Stimulated activated CD4-positive, alpha-beta T cell treated with anti-CD3 and anti-CD28 coated beads, Interleukin-4, amount 100 ng/mL, for 24 hours (primary cell): ENCODE measurements at places on chromosomes 7 and 10.

DNA sequence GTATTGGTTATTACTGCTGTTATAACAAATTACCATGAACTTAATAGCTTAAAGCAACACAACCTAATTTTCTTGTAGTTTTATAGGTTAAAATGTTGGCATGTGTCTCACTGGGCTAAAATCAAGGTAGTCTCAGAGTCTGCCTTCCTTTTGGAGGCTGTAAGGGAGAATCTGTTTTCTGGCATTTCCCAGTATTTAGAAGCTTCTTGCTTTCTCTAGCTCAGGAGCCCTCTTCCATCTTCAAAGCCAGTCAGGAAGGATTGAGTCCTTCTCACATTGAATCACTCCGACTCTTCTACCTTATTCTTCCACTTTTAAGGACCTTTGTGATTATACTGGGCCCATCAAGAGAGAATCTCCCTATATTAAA, 156.2 kb downstream of the MBL2 start:
- no peak for DNase-seq

DNA sequence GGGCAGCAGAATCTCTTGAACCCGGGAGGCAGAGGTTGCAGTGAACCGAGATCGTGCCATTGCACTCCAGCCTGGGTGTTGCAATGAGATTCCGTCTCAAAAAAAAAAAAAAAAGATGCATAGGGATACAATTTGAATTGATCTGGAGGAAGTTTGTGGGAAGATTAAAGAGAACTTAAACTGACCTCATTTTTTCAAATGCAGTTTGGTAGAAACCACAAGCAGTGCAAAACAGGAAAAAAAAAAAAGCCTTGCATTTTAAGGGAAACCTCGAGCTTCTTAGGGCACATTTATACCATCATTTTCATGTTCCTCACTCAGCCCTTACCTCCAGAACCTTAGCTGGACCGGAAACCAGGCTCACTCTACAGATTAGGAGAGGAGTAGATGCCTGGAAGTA, 2.8 kb downstream of the KCTD7 start:
- peak; percentile 8 for DNase-seq

- DNase-seq: no peak
Observed at GRCh38 chr10:117162093-117163060, 24.3 kb upstream of the VAX1 start.

DNA sequence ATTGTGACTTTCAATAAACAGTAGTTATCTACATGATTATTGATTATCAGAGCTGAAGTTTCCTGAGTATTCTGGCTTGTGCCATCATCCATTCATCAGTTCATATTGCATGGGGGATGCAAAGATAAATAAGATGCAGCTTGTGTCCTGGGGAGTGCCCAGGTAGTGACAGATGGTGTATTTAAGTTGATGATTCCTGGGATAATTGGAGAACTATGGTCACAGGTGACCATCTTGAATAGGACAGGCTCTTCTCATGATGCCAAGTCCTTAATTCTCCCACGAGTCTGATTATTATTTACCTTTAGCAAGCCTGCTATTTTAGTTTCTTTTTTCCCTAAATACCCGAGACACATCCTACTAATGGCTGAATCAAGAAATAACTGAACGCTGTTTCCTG, 64.9 kb downstream of the PLPP4 start:
- DNase-seq: no peak

DNA sequence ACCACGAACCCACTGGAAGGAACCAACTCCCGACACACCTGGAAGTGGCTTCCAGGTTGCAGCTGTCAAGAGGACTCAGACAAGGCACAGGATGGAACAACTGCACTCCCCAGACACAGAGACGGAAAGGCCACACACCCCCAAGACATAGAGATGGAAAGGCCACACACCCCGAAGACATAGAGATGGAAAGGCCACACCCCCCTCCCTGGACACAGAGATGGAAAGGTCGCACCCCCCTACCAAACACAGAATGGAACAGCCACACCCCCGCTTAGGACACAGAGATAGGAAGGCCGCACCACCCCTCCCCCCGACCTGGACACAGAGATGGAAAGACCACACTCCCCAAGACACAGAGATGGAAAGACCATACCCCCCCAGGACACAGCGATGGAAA, 7.6 kb downstream of the ZNF511 start:
- no peak for DNase-seq

DNA sequence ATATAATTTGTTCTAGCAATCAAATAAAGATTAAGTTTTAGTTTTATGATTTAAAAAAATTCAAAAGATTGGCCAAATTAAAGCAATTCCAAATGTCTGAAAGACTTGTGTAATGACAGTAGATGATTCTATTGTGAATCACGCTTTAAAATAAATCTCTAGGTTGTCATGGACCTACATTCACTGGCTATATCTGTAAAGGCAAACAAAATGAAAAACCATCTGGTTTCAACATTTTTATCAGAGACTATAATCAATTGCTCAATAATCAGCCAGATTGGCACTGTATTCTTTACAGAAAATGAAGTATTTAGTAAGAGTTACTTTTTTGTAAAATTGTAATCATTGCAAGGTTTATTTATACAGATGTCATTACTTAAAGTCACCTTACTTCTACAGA, 60.7 kb downstream of the DGKB start:
- DNase-seq: no peak

GRCh38 chr7:137879357-137880158, 32.8 kb upstream of the DGKI start:
- no peak for DNase-seq

DNA sequence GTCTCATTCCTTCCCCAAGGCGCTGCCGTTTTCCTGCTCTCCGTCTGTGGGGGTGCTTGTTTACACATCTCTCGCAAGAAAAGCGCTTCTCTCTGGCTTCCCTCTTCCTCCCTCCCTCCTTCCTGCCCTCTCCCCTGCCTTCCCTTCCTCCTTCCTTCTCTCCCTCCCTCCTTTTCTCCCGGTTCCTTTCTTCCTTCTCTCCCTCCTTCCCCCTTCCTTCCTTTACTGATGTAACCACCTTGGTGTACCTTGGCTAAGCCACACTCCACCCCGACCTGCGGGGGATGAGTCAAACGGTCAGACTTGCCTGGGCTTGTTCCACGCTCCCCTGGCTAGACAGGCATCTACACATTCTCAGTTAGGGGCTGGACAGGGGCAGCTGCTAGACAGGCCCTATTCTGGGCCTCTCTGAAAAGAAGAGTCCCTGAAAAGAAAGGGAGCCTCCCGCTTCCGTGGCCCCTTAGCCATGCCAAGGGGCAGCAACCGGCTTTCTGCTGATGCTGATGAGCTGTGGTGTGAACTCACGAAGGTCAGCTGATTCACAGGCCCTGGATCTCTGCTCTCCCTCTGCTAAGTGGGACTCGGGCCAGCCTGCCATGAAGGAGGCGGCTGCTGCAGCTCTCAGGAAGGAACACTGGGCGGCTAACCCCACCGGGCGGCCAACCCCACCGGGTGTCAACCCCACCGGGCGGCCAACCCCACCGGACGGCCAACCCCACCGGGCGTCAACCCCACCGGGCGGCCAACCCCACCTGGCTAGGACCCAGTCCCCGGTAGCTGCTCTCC, 216.8 kb downstream of the TCERG1L start:
- DNase-seq: no peak

GRCh38 chr7:17557251-17557671, 258.8 kb downstream of the AHR start:
- no peak for DNase-seq

- DNase-seq: no peak
Observed at GRCh38 chr10:64036321-64036930, 515.2 kb downstream of the REEP3 start.

DNA sequence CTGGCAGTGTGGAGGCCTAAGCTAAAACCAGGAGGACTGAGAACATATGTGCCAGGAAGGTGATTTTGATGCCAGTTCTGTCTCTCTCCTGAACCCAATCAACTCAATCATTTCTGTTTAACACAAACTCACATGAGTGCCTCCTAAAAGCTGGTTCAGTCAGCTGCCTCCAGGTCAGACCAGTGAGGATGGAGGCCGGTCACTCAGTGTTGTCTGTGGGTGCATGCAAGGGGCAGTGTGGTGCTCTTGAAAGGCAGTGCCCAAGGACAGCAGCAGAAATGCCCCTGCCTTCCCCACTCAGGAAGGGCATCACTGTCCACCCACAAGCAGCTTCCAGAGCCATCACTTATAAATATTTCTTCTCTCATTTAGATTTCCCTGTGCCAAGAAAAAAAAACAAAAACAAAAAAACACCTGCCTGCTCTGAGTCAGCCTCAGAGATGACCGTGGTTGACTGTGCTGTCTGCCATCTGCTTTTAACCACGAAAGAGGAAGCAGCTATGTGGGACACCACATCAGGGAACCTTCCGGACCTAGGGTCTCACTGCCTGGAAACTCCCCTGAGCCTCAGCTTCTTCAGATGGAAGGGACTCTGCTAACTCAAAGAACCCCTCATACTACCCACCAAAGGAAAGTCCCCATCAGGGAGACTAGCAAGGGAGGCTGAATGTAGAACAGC, 39.1 kb downstream of the VOPP1 start:
- peak; percentile 77 for DNase-seq

- no peak for DNase-seq
Observed at GRCh38 chr7:17029150-17029549, 147.4 kb upstream of the AGR3 start.

- DNase-seq: no peak
Observed at GRCh38 chr10:95304463-95304862, 13.7 kb upstream of the PDLIM1 start.

DNA sequence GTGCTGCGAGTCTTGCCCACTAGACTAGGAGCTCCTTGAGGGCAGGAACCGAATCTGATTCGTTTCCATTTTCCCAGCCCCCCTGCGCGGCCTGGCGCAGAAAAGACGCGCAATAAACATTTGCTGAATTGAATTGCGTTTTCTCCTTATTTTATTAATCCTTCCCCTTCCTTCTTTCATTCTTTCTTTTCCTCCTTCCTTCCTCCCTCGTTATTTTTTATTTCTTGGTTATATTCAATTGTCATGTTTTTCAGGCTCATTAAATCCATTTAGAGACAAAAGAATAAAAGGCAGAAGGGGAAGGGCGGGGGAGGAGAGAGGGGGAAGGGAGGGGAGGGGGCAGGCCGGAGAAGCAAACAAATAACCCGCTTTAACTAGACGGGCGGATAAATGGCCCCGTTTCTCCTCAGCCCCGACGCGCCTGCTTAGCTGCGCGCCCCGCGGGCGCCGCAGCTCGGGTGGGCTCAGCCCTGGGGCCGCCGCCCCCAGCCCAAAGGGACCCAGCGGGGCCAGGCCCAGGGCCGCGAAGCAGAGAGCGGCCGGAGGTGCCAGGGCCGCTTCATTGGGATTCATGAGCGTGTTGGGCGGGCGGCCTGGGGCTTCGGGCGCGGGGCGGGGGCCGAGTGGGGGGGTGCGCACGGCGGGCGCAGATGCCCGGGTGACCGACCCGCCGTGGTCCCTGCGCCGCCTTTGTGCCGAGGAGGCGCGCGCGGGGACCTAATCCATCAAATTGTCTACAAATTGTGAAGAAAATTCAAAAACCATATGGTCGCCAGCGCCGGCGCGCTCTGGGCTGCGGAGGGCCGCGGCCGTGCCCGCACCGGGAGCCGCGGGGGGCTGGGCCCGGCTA, 5.0 kb downstream of the LBX1 start:
- no peak for DNase-seq

- DNase-seq: no peak
Observed at GRCh38 chr7:87060288-87060537, 759 bp upstream of the ELAPOR2 start.

- DNase-seq: no peak
Observed at GRCh38 chr10:44046605-44047004, 338.3 kb downstream of the CXCL12 start.

DNA sequence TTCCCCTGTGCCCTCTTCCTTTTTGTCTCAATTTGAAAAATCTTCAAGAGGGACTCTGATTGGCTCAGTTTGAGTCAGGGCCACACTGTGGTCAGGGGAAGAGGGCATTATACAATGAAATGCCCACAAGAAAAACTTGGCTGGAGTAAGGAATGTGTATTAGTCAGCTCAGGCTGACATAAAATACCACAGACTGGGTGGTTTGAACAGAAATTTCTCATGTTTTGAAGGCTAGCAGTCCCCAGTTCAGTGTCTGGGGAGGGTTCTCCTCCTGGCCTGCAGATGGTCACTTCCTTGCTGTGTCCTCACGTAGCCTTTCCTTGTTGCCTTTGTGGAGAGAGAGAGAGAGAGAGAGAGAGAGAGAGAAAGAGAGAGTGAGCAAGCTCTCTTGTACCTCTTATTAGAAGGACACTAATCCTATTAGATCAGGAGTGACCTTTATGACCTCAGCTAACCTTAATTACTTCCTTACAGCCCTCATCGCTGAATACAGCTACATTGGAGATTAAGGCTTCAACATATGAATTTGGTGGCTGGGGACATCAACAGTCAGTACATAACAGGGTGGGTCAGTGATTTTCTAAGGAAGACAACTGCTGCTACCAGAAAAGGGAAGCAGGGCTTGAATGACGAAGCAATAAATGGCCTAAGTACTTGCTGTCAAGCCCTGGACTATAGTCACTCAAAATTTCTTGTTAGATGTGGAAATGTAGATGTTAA, 25.8 kb upstream of the FAM13C start:
- DNase-seq: no peak

DNA sequence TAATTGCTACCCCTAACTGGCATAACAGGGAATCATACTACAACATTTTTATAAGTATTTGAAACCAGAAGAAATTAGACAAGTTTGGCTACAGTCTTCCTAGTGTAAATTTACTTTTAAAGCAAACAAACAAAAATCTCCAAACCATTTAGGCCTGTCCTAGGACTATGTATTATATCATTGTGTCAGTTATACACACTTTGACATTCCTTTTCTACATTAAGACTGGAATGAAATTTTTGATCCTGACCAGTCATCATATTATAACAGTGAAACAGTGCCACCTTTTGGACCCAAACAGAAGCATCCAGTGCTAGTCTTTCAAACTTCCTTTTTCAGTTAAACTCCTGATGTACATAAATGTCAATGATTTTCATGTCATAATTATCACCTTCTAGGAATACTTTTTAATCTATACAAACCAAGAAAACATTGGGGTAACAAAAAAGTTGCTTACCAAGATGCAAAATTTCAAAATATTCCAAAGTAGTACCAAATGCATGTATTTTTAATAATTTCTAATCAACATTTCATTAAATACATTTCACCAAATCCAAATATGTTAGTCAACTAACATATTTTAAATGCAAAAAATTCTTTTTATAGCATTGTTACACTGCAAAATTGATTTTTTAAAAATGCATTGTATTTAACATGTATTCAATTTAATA, 75.7 kb downstream of the IMMP2L start:
- DNase-seq: peak; percentile 9

- DNase-seq: no peak
Observed at GRCh38 chr10:35259769-35260397, 76.4 kb upstream of the CCNY start.

- no peak for DNase-seq
Observed at GRCh38 chr7:120723465-120724385, 134.2 kb downstream of the TSPAN12 start.

DNA sequence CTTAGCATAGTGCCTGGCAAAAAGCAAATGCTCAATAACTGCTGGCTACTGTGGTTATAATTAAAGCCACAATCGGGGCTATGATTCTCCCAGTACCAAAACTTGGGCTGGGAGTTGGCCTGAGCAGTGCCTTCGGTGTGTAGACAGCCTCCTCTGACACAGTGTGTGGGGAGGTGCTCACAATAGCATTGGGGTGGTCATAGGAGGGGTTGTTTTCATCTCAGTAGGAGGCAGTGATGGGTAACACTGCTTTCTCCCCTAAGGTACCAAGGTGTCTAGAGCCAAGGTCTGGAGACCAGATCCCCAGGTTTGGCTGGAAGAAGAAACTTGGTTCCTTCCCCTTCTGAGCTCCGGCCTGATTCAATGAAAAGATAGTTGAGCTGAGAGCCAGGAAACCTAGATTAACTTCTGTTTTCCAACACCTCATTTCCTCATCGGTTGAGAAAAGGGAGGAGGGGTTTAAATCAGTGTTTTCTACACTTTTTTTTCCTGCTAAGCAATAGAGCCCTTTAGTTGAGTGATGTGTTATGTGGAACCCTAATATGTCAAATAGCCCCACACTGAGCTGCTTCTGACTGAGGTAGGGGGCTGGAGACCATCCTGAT, 68.2 kb downstream of the LRMDA start:
- no peak for DNase-seq
